ENCODE measurements at places on chromosomes 11 and 22.

GRCh38 chr11:6655790-6656583 lies at the start of gene DCHS1:
Gene DCHS1 (minus strand): TSS chr11:6655809. CDS start chr11:6641613, 14,196 bp downstream.
- DNase-seq, result no peak

GRCh38 chr11:94956963-94957362 lies 16.4 kb downstream of the CWC15 start:
- DNase-seq, result no peak

DNA sequence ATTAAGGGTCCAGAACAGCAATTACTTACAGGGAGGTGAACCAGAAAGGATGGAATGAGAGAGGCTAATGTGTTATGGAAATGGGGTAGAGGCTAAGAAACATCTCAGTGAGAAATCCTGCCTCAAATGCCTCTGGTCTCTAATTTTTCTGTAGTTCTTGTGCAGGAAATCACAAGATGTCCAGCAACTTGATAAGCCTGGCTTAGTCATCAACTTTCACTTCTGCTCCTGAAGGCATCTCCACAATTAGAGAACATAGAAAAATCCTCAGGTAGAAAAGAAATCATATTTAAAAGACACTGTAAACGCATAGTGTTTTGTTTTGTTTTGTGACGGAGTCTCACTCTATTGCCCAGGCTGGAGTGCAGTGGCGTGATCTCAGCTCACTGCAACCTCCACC lies 18.7 kb downstream of the MRGPRX4 start:
- DNase-seq, result peak; percentile 52

GRCh38 chr11:85930879-85931366 lies 75.7 kb downstream of the CCDC83 start:
- no peak for DNase-seq

DNA sequence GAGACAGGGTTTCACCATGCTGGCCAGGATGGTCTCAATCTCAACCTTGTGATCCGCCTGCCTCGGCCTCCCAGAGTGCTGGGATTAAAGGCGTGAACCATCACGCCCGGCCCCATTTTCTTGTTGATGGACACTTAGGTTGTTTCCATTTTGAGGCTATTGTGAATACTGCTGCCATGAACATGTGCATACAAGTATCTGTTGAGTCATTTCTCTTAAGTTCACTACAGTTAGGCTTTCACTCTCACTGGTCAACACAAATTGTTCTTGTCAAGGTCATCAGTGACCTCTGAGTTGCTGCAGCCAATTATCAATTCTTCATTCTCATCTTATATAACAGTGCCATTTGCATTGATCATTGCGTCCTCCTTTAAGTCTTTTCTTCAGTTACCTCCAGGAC lies 13.0 kb upstream of the ZBTB44 start:
- DNase-seq, result no peak

DNA sequence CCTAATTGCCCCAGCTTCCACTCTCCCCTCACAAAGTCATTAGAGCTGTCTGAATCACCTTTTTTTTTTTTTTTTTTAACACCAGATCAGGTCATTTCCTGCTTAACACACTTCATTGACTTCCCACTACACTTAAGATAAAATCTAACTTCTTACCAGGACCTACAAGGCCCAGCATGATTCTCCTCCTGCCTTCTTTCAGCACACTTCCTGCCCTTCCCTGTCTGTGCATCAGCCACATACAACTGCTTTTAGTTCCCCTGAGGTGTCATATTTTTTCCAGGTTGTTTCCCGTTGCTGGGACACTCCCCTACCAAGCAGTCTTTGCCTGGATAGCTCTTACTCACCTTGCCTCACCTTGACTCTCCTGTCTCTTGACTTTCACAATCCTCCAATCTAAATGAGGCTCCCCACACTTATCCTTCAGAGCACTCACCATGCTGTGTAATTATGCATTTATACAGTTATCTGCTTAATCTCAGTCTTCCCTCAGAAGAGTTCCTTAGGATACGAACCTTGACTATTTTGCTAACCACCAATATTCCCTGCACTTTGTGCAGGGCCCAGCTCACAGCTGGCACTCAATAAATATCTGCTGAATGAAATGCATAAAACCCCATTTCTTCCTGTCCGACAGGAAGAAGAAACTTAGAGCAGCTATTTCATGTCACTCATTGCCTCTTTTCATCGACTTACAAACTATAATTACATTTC lies 96.6 kb upstream of the AKIP1 start:
- no peak for DNase-seq

- peak; percentile 96 for DNase-seq
These were observed 19.6 kb downstream of the C22orf23 start for GRCh38 chr22:37933711-37934376.

DNA sequence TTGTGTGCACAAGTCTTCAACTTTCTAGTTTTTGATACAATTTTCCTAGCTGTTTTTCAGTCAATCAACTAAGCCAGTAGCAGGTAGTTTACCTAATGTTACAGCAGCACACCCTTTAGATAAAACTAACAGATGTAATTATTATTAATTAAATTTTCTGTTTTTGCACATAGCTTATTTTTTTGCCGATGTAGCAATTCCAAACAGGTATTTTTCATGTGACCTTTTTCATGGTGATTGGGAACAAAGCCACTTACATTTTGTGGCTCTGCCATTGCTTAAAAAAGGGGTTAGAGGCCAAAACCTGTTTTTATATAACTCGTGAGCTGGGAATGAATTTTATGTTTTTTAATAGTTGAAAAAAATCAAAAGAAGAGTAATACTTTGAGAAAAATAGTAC lies 724.5 kb downstream of the FAM181B start:
- DNase-seq, result no peak

DNA sequence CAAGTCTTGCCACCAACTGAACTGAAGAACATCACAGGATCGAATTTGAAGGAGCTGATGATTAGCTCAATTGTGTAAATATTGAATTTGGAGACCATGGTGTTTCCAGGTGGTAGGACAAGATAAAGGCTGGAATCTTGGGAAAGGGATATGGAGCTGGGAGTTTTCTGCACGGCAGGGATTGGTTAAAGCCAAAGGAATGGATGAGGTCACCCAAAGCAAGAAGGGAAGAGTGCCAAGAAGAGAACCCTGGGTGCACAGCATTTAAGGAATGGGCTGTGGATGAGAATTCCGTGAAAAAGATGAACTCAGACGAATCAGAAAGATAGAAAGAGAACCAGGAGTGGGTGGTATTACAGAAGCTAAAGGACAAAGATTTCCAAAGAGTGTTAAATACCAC lies 29.4 kb upstream of the RRAS2 start:
- no peak for DNase-seq

- DNase-seq, result no peak
These were observed 2.7 kb upstream of the RGL4 start for GRCh38 chr22:23688121-23688520.

DNA sequence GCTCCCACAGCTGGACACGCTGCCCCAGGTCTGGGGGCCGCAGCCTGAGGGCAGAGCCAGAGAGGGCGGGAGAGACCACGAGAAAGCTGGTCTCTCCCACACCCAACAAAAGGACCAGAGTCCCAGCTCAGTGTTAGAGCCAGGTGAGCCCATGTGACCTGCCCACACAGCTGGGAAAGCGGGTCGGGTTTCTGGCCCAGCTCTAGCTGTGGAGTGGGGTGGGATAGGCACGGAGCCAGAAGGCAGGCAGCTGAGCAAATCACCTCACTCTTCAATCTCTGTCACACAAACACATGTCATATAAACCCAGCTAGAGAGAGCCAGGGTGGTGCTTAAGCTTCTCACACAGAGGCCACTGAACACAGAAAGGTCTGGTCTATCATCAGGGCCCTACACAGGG lies 7.8 kb upstream of the EIF3D start:
- DNase-seq, result no peak

GRCh38 chr22:37663521-37664140 lies 5.1 kb downstream of the PDXP start:
- no peak for DNase-seq

DNA sequence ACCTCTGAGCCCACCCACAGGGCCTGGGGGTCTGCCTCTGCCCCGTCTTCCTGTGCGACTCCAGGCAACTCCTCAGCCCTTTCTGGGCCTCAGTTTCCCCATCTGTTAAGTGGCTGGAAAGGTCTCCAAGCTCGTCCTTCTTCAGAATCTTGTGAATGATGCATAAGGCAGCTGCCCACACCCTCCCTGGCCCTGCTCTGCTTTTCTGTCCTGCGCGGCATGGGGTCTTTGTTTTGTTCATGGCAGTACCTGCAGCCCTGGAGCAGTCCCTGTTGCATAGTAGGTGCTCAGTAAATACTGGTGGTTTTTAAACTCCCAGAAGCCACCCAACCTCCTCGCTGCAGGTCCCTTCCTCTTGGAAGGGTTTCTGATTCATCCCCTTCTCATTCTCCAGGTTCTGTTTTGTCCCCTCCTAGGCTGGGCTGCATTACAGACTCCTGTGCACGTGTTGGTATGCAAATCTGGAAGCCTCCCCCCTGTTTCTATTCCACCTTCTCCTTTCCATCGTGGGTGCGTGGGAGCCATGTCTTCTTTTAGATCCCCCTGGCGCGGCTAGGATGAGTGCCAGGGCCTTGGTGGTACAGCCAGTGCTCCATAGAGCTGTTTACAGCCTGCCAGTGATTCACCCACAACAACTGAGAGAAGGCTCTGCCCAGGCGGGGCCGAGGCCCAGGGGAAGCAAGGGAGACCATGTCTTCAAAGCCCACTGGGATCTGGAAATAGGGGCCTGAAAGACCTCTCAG lies 19.3 kb upstream of the SYT7 start:
- DNase-seq, result no peak

DNA sequence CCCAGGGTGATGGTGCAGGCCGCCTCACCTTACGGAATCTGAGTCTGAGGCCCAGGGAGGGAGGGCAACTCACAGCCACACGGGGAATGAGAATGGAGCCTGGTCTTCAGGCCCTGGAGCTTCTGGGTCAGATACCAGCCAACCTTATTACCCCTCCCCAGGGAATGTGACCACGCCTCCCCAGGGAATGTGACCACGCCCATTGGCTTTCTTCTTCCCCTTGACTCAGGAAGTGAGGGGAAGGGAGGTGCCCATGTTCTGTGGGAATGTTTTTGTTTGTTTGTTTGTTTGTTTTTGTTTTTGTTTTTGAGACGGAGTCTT lies 57.5 kb upstream of the RBFOX2 start:
- DNase-seq, result no peak

DNA sequence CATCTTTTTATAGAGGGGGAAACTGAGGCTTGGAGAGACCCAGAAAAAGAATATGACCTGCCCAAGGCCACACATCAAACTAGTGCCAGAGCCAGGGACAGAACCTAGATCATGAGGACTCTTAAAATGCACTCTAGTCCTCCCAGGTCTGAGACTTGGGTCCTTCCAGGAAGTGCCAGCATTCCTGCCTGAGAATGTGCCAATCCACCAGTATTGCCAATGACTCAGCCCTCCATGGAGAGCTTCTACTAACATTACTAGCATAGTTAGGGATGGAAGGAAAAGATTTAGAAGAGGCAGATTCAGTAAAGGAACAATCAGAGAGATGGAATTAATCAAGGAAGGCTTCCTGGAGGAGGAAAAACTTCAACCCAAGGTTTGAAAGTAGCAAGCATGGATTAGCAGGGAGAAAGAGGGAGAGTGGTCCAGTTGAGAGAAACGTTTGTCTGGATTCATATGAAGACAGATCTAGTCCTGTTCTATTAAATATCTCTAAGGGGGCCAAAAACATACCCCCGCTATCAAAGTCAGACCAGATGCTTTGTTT lies 20.1 kb upstream of the SMIM35 start:
- no peak for DNase-seq

GRCh38 chr11:69644962-69645675 lies 4.2 kb downstream of the CCND1 start:
- no peak for DNase-seq

GRCh38 chr11:121231576-121232278 lies 60.8 kb upstream of the SC5D start:
- DNase-seq, result no peak

GRCh38 chr11:116065986-116066385 lies 561.8 kb upstream of the CADM1 start:
- DNase-seq, result no peak

DNA sequence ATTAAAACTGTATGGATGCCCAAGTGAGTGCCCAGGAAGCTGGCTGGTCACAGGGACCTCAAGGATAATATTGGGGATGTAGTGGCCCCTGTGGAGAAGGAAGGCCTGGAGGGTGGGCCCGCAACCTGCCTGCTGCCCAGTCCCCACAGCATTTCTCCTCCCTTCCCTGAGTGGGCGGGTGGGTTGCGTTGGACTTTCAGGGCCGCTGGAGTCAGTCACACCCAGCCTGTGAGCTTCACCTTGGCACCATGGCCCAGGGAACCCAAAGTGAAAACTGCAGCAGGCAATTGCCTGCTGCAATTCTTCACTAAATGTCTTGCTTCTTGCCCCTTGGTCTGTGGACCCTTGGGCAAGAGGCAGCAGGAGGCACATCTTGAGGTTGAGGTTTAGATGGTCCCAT lies 4.7 kb downstream of the GNAZ start:
- no peak for DNase-seq

DNA sequence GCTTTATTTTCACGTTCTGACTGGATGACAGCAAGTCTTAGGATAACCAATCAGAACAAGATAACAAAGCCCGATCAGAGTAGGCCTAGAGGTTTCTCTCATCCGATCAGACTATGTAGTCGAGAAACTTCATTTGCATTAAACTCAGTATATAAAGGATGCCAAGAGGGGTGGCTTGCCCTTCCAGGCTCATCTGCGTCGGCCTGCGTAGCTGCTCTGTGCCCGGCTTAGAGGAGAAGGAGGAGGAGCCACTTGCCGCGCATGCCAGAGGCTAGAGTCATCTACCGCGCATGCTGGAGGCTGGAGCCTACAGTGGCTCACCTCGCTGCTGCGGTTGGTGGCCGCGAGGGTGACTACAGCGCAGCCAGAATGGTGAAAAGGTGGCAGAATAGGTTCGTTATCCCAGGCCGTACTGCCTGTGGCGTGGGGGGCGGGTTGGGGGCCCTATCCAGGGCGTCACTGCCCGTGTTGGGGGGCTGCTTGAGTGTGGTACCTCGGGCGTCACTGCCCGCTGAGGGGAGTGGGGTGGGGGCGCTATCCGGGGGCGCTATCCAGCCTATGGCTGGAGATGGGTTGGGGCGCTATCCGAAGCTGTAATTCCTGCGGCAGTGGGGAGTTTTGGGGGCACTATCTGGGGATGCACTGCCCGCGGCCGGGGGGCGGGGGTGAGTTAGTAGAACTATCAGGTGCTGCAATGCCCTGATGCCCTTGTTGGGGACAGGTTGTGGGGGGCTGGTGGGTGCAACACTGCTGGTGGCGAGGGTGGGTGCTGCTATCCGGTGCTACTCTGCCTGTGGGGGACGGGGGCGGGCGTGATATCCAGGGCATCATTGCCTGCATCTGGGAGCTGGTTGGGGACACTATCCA lies at the start of gene RFPL2:
RFPL2 (minus strand) TSS at position 218 of the 867 bp plus-strand sequence. CDS start 2,622 bp downstream, outside the sequence.
- DNase-seq, result no peak

Measured in suppressor macrophage treated with lipopolysaccharide for 4 hours (primary cell).